ENCODE measurements at places on chromosomes 11 and 22. TPM values are rescaled to one million over a fixed set of nuclear protein-coding genes. Genes with fewer than 3 reads are reported as not detected.

Gene ACTN3
- total RNA-seq: 0.10 TPM

Gene GRIK4
- not detected for total RNA-seq

Gene HORMAD2
- not detected for total RNA-seq

Gene CCDC89
- not detected for total RNA-seq

Gene MMP26
- total RNA-seq: not detected

Gene TEAD1
- total RNA-seq: 77.5 TPM

Gene AIFM3
- 3.2 TPM for total RNA-seq

Gene OR4D5
- total RNA-seq: not detected

Gene CHRNA10
- 1.1 TPM for total RNA-seq

Gene ARHGAP20
- total RNA-seq: not detected

Gene APOBEC3C
- 26.3 TPM for total RNA-seq

Gene OR52J3
- total RNA-seq: not detected

Gene L3MBTL2
- total RNA-seq: 17.8 TPM

Gene IFITM1
- 0.28 TPM for total RNA-seq

Gene MMP12
- total RNA-seq: 0.08 TPM

Gene APOA5
- total RNA-seq: not detected

Gene PNPLA5
- 0.06 TPM for total RNA-seq

Gene VSIG2
- total RNA-seq: 0.08 TPM

Gene FAM89B
- total RNA-seq: 47.9 TPM

Gene TIMM10B
- total RNA-seq: 30.1 TPM

Gene APOA1
- total RNA-seq: 0.32 TPM

Gene KCNJ4
- 1.1 TPM for total RNA-seq

Gene IGLL5
- not detected for total RNA-seq
